HS-27A (cell line): ENCODE measurements at places on chromosomes 5 and 9.

GRCh38 chr9:123353984-123354591 lies 1.9 kb upstream of the CRB2 start:
- no peak for DNase-seq

DNA sequence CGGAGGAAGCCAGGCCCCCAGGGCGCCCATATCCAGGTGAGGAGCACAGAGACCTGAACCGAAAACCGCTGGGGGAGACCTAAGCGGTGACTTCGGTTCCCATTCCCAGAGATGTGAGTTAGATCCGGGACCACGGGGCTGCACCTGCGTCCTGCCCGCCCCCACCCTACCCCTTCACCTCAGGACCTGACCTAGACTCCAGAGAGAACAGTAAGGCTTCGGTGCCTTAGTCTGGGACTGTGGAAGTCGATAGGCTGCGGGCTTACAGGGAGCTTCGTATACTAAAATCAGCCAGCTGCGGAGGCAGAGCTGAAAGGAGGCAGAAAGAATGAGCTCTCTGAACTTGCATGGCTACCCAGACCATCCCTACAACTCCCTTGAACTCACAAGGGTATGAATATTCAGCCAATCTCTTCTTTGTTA lies 518 bp upstream of the FAM13B start:
- DNase-seq, result no peak

DNA sequence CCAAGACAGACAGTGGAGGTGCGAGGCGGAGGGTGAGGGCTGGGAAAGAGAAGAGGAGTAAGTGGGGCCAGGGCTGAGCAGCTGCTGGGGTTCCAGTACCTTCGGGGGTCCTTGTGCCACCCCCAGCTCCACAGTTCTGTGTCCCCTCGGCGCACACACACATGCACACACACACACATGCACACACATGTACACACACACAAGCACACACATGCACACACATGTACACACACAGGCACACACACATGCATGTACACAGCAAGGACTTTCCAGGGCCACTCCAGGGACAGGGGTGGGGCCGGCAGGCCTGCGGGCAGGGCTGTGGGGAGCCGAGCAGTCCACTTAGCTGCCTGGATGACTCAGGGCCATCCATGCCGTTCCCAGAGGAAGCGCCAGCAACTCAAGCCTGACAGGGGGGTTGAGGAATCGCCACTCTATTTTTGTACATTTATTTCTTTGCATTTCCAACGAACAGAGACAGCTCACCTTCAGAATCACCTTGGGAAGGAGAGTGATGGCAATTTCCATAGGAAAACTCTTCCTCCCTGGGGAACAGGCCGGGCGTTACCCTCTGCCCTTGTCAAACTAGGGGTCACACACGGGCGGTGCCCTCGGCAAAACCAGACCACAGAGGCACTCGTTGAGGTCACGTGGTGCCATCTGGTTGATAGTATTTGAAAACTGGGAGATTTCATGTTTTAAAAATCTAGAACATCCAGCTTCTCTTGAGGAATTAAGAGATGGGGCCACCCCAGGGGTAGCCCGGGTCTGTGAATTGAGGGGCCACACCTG lies 135.7 kb downstream of the ADAMTS2 start:
- DNase-seq, result no peak

- DNase-seq, result no peak
Measured at GRCh38 chr5:68673106-68673822, 420.6 kb upstream of the SLC30A5 start.

- DNase-seq, result no peak
Measured at GRCh38 chr9:132768932-132769905, 99.0 kb downstream of the GTF3C4 start.

- DNase-seq, result no peak
Measured at GRCh38 chr5:74370168-74370567, 270.4 kb downstream of the ENC1 start.

DNA sequence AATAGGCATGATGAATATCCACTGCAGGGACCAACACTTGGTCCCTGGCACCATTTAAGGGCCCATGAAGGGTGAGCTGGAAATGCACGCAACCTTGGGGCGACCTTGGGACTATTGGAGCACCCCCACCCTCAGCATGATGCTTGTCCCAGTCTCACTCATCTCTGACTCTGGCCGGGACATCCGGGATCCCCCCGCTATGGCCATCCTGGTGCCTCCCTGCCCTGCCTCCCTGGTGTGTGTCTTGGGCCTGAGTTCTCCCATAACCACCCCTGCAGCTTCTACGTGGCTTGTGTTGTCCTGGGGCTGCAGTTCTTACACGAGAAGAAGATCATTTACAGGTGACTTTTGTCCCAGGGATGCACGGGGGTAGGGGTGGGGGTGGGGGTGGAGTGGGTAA lies 5.9 kb downstream of the ZDHHC12 start:
- no peak for DNase-seq
